ENCODE measurements at places on chromosomes 16 and 17.

DNA sequence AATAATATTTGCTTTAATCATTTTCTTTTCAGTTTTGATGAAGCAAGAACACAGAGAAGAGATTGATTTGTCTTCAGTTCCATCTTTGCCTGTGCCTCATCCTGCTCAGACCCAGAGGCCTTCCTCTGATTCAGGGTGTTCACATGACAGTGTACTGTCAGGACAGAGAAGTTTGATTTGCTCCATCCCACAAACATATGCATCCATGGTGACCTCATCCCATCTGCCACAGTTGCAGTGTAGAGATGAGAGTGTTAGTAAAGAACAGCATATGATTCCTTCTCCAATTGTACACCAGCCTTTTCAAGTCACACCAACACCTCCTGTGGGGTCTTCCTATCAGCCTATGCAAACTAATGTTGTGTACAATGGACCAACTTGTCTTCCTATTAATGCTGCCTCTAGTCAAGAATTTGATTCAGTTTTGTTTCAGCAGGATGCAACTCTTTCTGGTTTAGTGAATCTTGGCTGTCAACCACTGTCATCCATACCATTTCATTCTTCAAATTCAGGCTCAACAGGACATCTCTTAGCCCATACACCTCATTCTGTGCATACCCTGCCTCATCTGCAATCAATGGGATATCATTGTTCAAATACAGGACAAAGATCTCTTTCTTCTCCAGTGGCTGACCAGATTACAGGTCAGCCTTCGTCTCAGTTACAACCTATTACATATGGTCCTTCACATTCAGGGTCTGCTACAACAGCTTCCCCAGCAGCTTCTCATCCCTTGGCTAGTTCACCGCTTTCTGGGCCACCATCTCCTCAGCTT is 45.0 kb downstream of the ESRP2 start:
- no peak for DNase-seq

DNA sequence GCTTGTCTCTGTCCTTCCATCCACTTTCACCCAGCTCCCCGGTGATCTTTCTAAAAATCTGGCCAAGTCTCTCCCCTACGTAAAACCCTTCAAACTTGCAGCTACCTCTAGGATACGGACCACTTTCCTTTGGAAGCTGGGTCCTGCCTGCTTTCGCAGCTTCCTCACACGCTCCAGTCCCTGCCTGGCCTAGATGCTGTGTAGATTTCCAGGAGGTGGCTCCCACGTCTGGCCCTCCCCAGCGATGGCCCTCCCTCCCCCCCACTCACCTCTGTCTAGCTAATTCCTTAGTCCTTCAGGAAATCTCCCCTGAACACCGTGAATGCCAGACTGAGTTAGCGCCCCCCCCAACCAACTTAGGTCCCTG is 579 bp upstream of the LRRC59 start:
- DNase-seq = no peak

- no peak for DNase-seq
Measured at GRCh38 chr17:16906680-16907079, 65.2 kb downstream of the TNFRSF13B start.

- no peak for DNase-seq
Measured at GRCh38 chr16:84471966-84472365, 32.5 kb downstream of the MEAK7 start.

DNA sequence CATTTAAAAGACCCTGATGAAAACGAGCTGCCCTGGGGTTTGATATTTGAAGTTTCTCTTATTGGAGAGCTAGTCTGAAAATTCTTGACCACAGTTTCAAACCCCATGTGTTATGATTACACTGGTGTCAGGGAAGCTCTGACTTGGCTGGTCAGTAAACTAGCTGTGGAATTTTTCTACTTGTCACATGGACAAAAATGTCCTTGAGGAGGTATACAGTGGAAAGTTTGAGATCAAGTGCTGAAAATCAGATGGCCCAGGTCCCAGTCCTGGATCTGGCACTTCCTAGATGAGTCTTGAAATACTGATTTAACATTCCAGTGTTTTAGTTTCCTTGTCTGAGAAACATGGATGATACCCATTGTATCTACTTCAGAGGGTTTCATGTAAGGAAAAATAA is 30.7 kb upstream of the SOX9 start:
- DNase-seq = no peak

- DNase-seq = no peak
Measured at GRCh38 chr16:1099189-1100083, 3.4 kb upstream of the C1QTNF8 start.

DNA sequence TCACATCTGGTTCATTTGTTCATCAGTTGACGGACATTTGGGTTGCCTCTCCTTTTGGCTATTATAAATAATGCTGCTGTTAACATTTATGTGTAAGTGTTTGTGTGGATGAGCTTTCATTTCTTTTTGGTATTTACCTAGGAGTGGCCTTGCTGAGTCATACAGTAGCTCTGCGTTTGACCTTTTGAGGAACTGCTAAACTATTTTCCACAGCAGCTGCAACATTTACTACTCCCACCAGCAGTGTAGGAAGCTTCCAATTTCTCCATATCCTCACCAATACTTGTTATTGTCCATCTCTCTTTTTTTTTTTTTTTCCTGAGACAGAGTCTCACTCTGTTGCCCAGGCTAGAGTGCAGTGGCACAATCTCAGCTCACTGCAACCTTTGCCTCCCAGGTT is 20.7 kb upstream of the PLCG2 start:
- no peak for DNase-seq
